ENCODE measurements at places on chromosomes 6 and 20. TPM values are rescaled to one million over a fixed set of nuclear protein-coding genes. Genes with fewer than 3 reads are reported as not detected.

C20orf144 gene
- total RNA-seq = not detected

RTEL1 gene
- total RNA-seq = 35.5 TPM

UTRN gene
- total RNA-seq = 336 TPM

KCNK5 gene
- total RNA-seq = 1.2 TPM

DNA sequence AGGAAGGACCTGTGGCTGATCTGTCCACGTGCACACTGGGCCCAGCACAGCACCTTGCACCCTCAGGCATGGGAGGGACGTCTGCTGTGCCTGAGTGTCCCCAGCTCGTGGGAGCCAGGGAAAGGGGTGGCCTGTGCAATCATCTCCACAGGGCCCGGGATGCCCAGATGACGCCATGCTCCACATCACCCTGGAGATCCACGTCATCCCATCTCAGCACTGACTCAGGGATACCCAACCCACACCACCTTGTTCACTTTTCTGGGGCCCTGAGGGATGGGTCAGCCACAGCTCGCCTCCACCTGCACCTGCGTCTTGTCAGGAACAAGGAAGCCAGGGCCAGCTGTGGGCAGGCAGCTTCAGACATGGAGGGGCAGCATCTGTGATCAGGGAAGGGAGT, 48.2 kb downstream of the RAB44 start:
- no peaks in the 10 kb centered on the region for H3K4me1 ChIP-seq
- no peak overlapping the region for H3K27ac ChIP-seq
- H3K27me3 ChIP-seq = no peaks in the 10 kb centered on the region

GRCh38 chr6:35275744-35276260, 16.3 kb downstream of the ZNF76 start:
- no peak overlapping the region for H3K4me3 ChIP-seq
- no peaks in the 10 kb centered on the region for H3K36me3 ChIP-seq
- no peak for DNase-seq
- H3K27ac ChIP-seq = no peak overlapping the region
- no peaks in the 10 kb centered on the region for H3K4me1 ChIP-seq

Data from uterus (tissue), 4 donors.